ENCODE measurements at places on chromosomes 6 and 20.

DNA sequence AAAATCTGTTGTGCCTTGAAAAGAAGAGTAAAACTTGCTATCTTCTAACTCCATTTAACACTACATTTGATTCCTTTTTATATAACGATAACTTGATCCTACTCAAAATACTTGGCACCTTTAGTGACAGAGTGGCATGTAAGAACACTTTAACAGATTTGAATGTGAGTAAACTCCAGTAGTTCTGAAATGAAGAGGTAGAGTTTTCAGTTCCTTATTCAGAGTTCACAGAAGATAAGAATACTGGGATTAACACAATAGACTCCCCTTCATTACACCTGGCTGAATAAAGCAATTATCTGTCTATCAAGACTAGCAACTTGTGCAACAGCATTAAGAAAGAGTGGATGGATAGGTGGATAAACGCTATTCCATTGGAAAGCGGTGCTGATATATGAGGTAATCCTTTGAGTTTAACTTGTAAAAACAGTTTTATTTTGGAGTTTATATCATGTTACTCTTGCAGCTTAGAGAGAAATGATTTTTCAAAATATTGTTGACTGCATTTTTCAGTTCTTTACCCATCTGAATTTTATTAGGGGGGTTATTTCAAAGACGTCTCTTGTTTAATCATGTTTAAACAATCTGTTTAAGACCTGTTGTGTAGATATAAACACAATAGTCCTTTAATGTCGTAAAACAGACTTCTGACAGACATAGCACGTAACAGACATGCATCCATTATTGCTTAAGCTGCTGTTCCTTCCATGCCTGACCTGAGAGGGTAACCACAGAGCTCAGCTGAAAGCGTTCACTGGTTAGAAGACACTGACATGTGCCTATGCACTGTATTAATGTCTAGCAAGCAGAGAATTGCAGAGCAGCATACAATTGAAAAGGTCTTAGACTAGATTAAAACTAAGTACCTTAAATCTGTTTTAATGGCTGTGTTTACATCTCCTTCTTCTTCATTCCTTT is 102.4 kb upstream of the SUPT3H start:
- DNase-seq, result no peak

DNA sequence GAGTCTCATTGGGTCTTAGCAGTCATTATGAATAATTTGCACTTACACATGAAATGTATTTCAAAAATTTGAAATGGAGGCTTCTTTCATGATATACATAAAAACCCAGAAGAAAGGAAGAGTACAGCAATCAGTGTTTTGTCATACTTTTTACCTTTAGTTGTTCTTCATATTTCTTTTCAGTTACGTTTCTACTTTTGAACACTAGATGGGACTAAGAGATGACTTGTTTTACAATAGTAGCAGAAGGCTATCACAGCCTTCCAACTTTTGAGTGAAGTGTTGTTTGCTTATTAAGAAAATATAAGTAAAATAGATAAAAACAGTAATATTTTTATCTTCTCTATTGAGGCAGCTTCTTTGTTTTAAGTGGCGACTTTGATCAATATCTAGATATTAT is 58.1 kb downstream of the L3MBTL3 start:
- no peak for DNase-seq

GRCh38 chr6:15296735-15297134 is 50.9 kb downstream of the JARID2 start:
- no peak for DNase-seq

DNA sequence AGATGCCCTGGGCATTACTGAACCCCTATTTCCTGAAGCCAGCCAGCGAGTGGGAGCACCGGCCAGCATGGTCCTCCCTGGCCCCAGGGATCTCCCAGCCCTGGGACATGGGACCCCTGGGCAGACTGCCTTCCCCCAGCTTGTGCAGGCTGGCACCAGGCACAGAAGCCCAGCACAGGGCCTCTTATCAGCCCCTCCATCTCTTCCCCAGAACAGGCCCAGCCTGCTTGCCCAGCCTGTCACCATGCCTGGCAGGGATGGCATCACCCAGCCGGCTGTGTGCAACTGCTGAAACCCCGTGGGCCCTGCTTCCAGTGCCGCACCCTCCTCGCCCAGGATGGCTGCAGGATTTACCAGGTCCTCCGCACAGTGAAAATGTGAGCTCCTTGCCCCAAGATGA is 6.1 kb upstream of the OSBPL2 start:
- DNase-seq, result no peak

- no peak for DNase-seq
Measured at GRCh38 chr6:129555206-129555832, 154.7 kb downstream of the ARHGAP18 start.

GRCh38 chr6:119328254-119328653 is 21.3 kb downstream of the MAN1A1 start:
- DNase-seq, result no peak

DNA sequence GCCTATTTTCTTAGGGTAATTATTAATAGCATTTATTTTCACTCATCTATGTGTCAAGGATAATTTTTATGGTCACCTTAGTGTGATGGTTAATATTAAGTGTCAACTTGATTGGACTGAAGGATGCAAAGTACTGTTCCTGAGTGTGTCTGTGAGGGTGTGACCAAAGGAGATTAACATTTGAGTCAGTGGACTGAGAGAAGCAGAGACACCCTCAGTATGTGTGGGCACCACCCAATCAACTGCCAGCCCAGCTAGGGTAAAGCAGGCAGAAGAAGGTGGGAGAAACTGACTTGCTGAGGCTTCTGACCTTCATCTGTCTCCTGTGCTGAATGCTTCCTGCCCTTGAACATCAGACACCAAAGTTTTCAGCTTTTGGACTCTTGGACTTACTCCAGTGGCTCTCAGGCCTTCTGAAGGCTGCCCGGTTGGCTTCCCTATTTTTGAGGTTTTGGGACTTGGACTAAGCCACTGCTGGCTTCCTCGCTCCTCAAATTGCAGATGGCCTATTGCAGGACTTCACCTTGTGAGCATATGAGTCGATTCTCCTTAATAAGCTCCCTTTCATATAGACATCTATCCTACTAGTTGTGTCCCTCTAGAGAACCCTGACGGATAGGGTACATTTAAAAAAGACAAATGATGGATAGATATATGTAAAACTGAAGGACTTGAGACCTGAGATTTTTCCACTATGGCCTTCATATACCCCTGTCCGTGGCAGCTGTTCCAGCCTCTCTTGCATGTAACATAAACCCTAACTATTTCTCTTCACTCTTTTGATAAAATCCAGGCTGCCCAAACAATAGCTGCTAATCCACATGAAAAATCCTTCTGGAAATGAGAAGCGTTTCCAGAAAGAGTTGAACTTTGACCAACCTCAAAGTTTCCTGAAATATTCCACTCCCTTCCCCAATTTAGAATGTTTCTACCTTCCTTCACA is 62.1 kb upstream of the RGS17 start:
- DNase-seq, result no peak

DNA sequence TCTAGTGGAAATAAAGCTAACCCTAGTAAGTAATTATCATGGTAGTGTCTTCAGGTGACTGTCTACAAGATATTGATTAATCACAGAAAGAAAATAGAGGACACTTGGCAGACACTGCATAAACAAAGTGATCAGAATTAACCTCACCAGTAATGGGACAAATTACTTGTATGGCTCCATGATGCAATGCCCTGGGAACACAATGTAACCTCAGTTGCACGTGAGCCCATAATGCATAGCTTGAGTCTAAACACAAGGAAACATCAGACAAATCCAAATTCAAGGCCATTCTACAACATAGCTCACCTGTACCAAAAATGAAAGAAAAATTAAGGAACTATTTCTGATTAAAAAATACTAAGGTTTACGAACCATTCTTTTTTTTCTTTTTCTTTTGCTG is 92.4 kb upstream of the SSTR4 start:
- DNase-seq, result no peak

GRCh38 chr6:26071135-26071534 is 16.1 kb upstream of the HFE start:
- no peak for DNase-seq

GRCh38 chr20:36085686-36086267 is 68.8 kb upstream of the EPB41L1 start:
- DNase-seq, result no peak

GRCh38 chr6:129849456-129849855 is 11.7 kb downstream of the TMEM244 start:
- no peak for DNase-seq

GRCh38 chr6:43747784-43748183 is 22.2 kb upstream of the VEGFA start:
- DNase-seq, result no peak

- DNase-seq, result no peak
Measured at GRCh38 chr6:125513978-125514377, 212.2 kb upstream of the HDDC2 start.

DNA sequence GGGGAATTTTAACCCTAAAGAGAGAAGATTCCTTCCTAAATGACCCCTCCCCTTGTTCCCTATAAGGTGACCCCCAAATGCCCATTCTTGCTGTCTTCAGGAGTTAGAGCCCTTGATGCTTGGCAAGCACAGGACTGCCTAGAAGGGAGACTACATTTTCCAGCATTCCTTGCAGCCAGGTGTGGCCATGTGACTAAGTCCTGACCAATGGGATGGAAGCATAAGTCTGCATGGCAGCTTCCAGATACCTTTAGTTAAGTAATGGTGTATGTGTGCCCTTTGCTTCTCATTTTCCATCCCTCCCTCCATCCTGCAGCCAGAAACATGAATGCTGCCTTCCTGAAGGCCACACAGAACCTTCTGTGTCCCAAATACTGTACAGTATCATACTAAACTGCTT is 5.5 kb downstream of the BFSP1 start:
- DNase-seq, result no peak

GRCh38 chr6:68633281-68633971 is 1.7 kb upstream of the ADGRB3 start:
- DNase-seq, result no peak

DNA sequence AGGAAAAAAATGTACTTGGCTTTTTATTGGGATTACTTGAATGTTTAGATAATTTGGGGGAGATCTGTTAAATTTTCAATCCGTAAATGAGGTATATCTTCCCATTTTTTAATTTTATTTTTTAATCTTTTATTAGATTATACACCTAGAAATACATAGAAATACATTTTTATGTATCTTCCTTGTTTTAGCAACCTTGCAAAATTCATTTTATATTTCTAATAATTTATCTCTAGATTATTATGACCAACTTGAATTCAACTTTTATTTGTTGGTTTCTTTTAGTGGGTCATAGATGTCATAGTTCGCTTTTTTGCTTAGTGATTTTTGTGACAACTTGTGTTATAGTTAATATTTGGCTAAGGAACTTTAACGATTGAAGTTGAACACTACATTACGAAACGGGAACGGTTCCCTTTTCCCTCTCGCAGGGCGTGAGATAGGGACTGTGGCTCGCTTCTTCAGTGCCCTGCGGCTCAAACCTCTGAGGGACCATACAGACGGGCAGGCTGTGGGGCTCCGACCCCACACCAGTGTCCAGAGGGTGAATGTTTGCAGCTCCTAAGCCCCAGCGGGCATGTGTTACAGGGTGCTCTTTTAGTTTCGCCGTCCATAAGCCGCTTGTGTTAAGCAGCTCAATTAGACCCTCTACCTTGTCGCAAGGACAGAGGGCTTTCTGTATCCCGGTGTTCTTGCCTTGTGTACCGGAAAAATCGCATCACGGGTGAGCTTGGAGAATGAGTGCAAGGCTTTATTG is 53.8 kb downstream of the PRND start:
- no peak for DNase-seq

All from left colon (tissue), 2 donors.